ENCODE measurements at places on chromosomes 3 and 15.

- no peak for DNase-seq
Measured at GRCh38 chr3:127174284-127174683, 18.6 kb upstream of the PRR23E start.

GRCh38 chr15:85314146-85314545 is 66.3 kb upstream of the AKAP13 start:
- no peak for DNase-seq

DNA sequence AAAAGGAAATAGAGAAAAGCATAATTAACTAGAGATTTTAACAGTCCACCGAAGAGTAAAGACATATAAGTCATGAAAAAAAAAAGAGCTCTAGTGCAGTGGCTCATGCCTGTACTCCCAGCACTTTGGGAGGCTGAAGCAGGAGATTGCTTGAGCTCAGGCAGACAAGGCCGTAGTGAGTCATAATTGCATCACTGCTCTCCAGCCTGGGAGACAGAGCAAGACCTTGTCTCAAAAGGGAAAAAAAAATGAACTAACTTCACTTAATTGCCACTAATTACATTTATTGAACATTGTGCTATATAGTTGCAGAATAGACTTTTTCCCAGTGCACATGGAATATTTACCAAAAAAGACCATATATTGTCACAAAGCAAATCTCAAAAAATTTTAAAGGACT is 221.8 kb downstream of the CBLB start:
- DNase-seq = no peak

- no peak for DNase-seq
Measured at GRCh38 chr15:89490081-89490813, 6.1 kb downstream of the RHCG start.

DNA sequence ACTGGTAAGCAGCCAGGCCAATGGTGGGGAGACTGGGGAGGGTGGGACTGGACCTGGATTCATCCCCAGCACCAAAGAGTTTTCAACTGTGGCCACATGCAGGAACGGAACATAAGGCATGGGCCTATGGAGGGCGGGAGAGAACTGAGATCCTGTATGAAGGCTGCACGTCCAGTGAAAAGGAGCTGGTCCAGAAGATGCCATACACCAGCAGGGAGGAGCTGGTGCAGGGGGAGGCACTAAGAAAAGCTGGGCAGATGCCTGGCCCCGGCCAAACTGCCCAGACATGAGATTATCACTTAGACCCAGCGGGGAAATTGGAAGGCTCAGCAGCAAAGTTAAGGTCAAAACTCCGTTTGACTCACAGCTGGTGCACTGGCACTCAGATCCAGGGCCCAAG is 58.1 kb upstream of the MCF2L2 start:
- DNase-seq = no peak

- DNase-seq = no peak
Measured at GRCh38 chr15:70160267-70160666, 62.5 kb upstream of the TLE3 start.

DNA sequence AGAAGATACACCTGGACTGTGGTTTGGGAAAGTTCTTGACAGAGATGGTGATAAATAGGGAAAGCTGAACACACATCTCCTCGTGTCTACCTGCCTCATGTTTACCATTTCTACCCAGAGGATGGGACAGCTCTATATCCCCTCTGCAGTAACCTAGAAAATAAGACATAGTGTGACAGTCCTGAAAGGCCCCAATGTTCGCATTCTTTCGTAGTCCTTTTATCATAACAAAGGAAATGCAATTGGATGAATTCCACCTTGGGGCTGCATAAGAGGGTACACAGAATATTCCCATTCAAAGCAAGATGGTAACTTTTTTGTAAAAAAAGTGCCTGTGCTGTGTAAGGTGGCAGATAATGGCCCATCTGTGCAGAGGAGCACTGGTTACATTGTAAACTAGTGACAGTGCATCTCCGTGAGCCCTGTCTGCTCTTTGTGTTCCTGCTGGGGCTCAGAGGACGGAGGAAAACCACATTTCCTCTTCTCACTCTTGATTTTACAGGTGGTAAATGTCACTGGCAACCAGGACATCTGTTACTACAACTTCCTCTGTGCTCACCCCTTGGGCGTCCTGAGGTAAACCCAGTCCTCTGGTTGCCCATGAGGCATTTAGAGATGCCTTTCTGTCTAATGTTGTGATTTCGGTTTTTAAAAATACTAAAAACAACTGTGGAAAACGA is 74.3 kb downstream of the SIDT1 start:
- no peak for DNase-seq

DNA sequence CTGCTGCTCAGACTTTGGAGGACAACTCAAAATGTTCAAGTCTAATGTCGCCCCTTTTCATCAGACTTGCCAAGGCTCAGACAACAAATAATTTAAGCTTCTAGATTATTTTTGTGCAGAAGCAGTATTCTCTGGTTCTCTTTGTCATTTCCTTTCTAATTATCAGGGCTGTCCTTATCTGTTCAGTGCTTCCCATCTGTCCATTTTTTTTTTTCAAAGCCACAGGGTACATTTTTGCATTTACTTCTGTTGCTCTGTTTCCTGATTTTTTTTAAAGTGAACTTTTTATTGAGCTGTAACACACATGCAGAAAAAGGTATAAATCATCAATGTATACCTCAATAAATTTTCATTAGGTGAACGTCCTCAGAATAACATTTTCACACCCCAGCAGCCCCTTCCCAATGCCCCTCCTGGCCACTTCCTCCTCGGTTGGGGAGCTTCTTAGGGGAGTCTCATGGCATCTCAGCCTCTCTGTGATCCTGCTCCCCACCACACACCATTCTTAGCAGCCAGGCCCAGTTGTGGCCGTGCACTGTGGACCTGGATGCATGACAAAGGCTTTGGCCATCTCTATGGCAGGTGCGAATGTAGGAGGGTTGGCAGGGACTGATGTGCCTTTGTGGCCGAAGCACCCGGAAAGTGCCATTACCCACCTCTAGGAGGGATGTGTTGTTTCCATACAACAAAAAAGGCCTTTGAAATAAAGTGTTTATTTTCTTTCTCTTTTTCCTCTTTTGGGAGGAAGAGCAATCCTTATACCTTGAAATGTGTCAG is 303.5 kb upstream of the LRRFIP2 start:
- DNase-seq = no peak

DNA sequence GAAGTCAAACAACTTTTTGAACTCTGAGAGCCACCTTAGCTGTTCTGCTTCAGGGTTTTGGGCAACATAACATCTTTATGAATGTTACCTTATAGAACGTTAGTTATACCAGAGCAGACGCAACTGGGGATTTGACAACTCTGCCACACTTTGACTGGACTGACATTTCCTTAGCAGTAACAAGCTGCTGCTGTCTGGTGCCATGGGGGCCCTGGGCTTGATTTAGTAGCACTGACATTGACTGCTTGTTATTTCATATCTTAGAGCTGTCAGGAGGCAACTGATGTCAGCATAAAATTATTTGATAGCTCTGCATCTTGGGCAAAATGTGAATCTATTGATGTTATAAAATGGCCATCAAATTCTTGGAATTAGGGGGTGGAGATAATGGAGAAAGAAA is 285.4 kb downstream of the ROBO2 start:
- DNase-seq = no peak

- no peak for DNase-seq
Measured at GRCh38 chr3:31573036-31573779, 40.5 kb downstream of the STT3B start.

GRCh38 chr15:68578980-68579935 is at the start of gene CORO2B:
Gene CORO2B, plus strand, starts transcription at chr15:68578993. Its CDS starts 270 bp downstream, at chr15:68579263.
- DNase-seq = no peak

DNA sequence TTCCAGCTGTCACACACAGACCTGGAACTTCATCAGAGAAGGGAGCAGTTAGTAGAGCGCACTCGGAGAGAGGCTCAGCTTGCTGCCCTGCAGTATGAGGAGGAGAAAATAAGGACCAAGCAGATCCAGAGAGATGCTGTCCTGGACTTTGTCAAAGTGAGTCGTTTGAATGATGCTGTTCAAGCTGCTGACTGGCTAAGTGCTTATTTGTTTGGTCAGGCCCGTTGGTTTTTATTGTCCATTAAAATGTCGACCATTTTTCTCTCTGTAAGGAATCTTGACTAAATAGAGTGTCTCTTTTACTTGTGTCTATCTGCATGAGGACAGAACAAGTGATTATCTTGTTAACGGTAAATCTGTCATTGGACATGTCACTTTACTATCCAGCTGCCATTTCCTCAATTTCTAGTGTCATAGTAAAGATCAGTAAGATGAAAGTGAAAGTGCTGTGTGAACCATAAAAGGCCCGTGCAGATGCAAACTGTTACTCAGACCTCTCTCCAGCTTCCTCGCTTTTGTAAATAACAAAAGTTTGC is 56.9 kb downstream of the LRCH3 start:
- no peak for DNase-seq
